ENCODE measurements at places on chromosomes 3 and 15.

GRCh38 chr15:43275740-43276562 is 9.2 kb upstream of the TGM5 start:
- DNase-seq = no peak

DNA sequence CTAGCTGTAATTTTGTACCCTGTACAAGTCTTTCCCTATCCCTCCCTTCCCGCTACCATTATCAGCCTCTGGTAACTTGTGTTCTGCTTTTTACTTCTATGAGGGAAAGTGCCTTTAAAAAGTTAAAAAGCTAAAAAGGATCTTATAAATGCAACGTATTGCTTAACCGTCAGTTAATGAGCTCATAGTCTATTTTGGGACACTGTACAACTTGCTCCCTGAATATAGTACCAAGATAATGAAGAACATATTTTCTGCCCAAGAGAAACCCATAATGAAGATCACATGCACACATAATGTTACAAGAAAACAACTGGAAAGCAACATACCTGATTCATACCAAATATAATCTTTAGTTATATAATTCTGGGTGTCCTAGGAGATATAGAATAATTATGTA is 22.6 kb downstream of the ZIC1 start:
- DNase-seq = no peak

GRCh38 chr15:49863431-49864224 is 242.8 kb downstream of the DTWD1 start:
- DNase-seq = no peak

DNA sequence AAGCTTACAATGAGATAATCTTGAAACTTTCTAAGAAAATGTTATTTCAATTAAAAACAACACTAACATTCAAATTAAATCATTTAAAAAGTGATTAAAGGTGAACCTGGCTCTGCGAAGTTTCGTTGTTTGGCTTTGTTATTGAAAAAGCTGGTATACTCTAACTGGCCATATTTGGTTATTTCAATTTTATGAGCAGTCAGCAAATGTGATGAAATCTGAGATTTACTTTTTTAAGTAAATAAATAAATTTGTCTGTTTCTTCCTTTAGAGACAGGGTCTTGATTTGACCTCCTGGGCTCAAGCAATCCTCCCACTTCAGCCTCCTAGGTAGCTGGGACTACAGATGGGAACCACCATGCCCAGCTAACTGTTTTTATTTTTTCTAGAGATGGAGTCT is 38.0 kb downstream of the CDV3 start:
- DNase-seq = no peak

GRCh38 chr15:20351448-20351971 is 190.1 kb downstream of the GOLGA6L6 start:
- DNase-seq = no peak

- DNase-seq = no peak
Observed at GRCh38 chr3:125605756-125606155, 10.5 kb upstream of the OSBPL11 start.
